Left cardiac atrium (tissue), 4 donors: ENCODE measurements at places on chromosomes 6 and 20. TPM values are rescaled to one million over a fixed set of nuclear protein-coding genes. Genes with fewer than 3 reads are reported as not detected.
A peak's percentile ranks its signal among the peaks of the same experiment; 100 is the strongest.

DNA sequence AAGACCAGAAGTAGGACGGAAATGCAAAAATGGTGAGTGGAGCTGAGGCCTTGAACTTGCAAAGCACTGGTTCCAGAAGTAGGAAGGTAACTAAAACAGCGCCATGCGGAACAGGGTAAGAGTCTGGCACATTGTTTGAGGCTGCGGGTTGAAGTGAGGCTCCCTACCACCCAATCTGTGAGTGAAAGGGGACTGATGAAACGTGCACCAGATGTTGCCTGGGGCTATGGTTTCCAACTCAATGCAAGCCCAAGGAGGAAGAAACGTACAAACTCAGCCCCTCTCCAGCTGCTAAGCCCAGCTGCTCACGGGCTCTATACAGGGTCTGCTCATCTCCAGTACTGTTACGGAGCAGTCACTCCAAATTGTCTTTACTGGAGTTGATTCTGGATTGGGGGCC, 68.7 kb upstream of the KCNK16 start:
- DNase-seq, result no peak

GRCh38 chr6:154232013-154232910, 124.3 kb downstream of the IPCEF1 start:
- DNase-seq, result no peak

DNA sequence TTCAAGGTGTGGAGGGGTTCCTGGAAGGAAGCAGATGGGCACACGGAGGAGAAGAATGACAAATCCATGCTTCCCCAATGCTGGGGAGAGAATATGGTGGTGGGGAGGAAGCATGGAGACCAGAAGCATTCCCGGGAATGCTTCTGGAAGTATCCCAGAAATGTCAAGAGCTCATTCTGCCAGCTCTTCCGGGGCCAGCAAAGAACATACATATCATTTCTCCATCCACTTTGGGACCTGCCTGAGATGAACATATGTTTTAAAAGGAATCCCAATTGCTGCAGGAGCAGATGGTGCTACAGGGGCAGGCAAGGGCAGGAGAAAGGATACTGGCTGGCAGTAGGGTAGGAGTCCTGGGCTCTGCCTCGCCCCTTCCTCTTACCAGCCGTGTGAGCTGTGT, 37.9 kb upstream of the CCDC167 start:
- DNase-seq, result no peak

- DNase-seq, result no peak
Observed at GRCh38 chr6:169160091-169160854, 93.4 kb downstream of the THBS2 start.

GRCh38 chr6:158761746-158762145, 57.4 kb downstream of the EZR start:
- no peak for DNase-seq

GRCh38 chr6:94733066-94733465, 844.3 kb upstream of the MANEA start:
- no peak for DNase-seq

- no peak for DNase-seq
Observed at GRCh38 chr6:62516291-62517141, 230.5 kb upstream of the KHDRBS2 start.

The PRL gene
- total RNA-seq, result not detected

DNA sequence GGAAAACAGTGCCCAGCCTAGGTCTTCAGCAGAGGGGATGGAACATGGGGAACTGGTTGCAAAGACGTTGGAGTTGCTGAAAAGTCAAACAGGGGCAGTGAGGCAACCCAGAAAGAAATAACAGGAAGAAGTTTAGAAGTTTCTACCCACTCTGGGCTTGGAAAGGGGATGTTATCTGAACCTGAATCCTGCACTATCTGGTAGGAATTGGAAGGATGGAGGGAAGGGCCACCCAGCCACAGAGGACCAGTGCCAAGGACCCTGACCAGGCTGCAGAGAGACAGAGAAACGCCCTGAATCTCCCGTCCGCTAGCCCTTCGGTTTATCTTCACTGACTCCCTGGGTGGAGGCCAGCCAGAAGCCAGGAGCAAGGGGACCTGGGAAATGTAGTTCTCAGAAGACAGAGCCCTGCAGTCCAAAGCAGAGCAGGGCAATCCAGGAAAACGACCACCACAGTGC, 217.3 kb upstream of the RREB1 start:
- peak; percentile 59 for DNase-seq

- no peak for DNase-seq
Observed at GRCh38 chr6:3310703-3311102, 52.0 kb downstream of the PSMG4 start.

GRCh38 chr6:31270788-31271640, 878 bp downstream of the HLA-C start:
- peak; percentile 86 for DNase-seq

- no peak for DNase-seq
Observed at GRCh38 chr20:3993109-3993508, 22.2 kb downstream of the RNF24 start.

The EPPIN gene
- not detected for total RNA-seq

The MOCS1 gene
- total RNA-seq, result 26.2 TPM

GRCh38 chr6:100622907-100623692, 158.4 kb upstream of the SIM1 start:
- DNase-seq, result no peak

The GGTLC1 gene
- total RNA-seq, result not detected

DNA sequence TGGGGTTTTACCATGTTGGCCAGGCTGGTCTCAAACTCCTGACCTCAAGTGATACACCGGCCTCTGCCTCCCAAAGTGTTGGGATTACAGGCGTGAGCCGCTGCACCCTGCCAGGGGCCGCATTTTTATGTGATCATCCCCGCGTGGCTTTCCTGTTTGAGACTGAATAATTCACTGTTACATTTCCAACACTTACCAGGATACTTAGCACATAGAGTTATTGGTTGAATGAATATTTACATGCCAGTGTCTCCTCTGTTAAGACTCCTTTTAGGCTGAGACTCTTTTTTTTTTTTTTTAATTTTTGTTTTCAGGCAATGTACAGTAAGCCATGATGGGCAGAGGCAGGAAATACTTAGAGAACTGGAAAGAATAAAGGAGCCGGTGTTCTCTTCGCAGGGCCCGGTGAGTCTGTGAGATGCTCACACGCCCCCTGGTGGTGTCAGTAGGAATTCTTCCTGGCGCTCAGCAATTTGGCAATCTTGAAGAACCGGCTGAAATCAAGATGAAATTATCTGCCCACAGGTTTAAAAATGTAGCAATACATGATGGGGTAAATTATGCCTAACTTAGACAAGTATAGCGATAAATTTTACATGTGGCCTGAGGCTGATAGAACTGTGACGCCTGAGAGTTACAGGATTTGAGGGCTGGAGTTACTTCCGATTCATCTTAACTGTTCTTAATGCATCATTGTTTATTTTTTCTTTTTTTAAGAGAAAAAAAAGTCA, 7.6 kb upstream of the RNF114 start:
- DNase-seq, result peak; percentile 80

DNA sequence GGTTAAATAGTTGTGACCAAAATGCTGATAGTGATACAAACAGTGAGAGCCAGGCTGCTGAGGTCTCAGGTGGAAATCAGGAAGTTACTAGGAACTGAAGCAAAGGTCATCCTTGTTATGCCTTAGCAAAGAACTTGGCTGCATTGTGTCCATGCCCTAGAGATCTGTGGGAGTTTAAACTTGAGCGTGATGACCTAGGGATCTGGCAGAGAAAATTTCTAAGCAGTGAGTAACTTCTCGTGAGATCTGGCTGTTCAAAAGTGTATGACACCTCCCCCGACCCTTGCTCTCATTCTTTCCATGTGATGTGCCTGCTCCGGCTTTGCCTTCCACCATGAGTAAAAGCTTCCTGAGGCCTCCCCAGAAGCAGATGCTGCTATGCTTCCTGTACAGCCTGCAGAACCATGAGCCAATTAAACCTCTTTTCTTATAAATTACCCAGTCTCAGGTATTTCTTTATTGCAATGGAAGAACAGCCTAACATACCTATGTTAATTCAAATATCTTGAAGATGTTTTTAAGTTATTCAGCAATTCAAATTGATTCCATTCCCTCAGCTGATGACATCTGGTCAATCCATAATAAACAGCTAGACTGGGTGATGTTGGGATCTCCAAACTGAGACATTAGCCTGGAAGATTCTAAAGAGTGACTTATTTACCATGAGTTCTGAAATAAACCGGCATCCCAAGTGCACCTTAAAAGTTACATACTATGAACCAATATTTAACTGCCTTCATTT, 33.8 kb downstream of the KIF16B start:
- DNase-seq, result no peak

The BRPF3 gene
- 23.5 TPM for total RNA-seq

DNA sequence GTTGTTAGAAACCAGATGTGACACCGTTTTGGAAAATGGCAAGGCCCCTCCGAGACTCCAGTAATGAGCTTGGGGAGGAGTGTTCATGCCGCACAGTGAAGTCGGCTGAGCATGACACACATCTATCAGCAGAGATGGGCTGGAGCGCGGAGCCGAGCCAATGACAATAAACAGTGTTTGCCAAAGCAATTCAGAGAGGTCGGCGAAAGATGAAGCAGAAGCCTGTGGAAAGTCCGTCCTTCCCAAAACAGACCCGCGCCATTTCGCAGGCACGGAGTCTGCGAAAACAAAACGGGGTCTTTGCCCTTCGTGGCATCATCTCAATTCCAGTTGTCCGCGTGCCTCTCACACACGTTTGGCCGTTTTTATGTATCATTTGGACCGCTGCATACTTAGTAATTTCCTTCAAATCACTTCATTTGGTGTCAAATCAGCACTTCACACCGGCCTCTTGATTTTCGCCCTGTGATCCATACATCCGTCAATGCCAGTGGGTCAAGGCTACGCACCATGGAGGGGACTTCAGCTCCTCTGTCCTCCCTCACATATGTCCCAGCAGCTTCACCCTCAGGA, 71.3 kb downstream of the SULF2 start:
- DNase-seq, result peak; percentile 73

DNA sequence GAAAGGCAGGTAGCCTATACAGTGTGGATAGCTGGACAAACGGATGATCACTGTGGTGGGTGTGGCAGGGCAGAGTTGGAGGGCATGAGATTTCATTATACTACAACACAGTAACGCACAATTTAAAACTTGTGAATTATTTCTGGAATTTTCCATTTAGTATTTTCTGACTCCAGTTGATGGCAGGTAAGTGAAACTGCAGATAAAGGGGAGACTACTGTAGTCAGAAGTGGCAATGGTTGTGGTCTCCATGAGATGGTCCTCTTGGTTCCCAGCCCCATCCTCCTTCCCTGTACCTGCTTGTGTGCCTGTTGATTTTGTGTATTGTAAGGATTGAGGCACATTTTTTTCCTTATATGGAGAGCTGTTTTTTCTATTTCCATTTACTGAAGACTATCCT, 22.5 kb upstream of the SCAF8 start:
- no peak for DNase-seq

GRCh38 chr6:28490205-28490890, 25.2 kb downstream of the GPX6 start:
- DNase-seq, result no peak

- DNase-seq, result no peak
Observed at GRCh38 chr20:37622728-37623127, 71.1 kb upstream of the CTNNBL1 start.

The OPRM1 gene
- total RNA-seq, result not detected

- no peak for DNase-seq
Observed at GRCh38 chr6:71268735-71269437, 19.7 kb upstream of the OGFRL1 start.

GRCh38 chr6:96234444-96234843, 218.7 kb downstream of the FUT9 start:
- no peak for DNase-seq

The BPIFB2 gene
- total RNA-seq, result not detected

The PACRG gene
- 4.5 TPM for total RNA-seq

- DNase-seq, result no peak
Observed at GRCh38 chr6:12622566-12622965, 94.0 kb upstream of the PHACTR1 start.

- no peak for DNase-seq
Observed at GRCh38 chr6:139154881-139155547, 20.1 kb downstream of the HECA start.

DNA sequence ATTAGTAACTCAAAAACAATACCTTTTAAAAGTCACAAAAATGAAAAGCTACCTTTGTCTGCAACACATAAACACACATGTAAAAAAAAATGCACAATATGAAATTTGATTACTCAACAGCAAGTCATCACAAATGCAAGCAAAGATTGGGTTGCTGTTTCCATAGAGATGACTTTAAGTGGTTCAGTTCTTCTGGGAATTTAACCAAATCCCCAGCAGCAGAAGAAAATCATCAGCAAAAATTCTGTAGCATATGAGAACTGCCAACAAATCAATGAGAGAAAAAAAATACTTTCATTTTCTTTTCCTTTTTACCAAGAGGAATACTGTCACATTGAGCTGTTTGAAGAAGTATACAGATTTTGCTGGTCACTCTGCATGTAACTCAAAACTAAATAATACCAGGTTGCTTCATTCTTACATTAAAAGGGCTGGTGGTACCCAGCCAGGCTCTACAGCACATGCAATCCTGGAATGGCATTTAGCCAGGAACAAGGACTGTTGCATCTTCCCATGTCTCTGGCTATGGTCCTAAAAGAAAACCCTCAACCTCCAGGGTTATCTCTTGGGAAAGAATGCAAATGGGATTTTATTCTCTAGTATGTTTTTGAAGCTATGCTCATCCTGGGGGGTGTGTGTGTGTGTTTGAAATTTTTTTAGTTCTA, 158.3 kb downstream of the OPRM1 start:
- DNase-seq, result no peak

- DNase-seq, result peak; percentile 52
Observed at GRCh38 chr6:34055223-34055933, 90.5 kb downstream of the GRM4 start.

DNA sequence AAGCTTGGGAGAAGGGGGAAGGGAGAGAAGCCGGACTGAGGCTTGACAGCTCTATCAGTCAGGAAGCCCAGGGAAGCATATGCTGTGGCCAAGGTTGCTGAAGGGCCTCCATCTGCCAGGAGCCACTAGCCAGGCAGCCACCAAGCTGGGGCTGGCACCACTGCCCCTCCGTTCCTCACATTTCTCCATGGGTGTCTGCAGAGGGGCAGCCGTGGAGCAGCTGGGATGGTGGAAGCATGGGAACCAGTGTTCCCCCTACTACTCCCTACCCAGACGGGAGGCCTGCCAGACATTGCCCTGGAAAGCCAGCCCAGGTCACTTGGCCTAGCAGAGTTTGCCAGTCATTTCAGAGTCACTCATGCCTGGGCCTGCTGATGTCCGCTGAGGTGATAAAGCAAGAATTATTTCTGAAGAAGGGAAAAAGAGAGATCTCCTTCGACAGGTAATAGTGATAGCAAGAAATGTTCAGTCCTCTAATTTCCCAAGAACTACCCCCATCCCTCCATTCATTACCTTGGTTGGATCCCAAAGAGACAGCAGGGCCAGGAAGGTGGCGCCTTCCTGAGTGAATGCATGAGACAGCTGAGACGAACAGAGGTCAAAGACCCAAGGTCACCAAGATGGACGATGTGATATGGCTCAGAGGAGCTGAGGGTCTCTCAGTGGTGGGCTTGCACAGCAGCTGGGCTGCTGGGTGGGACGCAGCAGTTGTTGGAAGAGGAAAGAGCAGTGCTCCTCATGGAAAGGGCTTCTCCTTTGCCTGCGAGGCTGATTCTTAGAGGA, 21.9 kb downstream of the SNPH start:
- DNase-seq, result no peak

- no peak for DNase-seq
Observed at GRCh38 chr6:116649129-116649528, 19.4 kb downstream of the ZUP1 start.

- no peak for DNase-seq
Observed at GRCh38 chr6:36499918-36500317, 47.4 kb downstream of the STK38 start.
